Right kidney (tissue), 9 donors: ENCODE measurements at places on chromosomes 11 and 22.

DNA sequence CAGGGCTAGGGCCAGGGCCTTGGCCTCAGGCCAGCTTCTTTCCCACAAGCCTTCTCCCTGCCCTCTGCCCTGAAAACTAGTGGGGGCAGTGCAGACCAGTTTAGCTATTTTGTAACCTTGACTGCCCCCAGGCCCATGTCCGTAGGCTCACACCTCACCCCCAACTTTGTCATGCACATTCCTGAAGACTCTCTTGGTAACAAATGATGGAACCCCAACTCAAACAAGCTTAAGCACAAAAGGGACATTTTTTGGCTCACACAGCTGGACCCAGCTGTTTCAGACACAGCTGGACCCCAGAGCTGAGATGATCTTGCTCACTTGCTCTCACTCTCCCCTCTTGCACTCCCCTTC is 46.6 kb downstream of the KCNQ1OT1 start:
- peak; percentile 23 for DNase-seq

DNA sequence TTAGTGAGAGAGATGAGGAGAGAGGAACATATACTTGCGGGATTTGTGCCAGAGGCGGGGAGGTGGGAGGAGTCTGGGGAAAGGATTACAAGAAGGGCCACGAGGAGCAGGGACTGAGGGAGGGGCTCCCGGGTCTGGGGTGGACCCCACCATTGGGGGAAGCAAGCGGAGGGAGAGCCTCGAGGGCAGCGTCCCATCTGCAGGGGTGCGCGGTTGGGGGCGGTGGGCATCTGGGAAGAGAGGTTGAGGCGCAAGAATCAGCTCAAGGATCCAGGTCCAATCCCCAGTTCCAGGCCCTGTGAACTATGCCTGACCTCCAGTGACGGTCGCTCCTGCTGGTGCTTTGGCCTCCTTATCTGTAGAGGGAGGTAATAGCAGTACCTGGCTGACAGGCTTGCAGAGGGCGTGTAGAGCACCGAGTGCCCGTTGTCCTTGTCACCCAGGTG is 38.0 kb downstream of the ADAMTS15 start:
- no peak for DNase-seq

DNA sequence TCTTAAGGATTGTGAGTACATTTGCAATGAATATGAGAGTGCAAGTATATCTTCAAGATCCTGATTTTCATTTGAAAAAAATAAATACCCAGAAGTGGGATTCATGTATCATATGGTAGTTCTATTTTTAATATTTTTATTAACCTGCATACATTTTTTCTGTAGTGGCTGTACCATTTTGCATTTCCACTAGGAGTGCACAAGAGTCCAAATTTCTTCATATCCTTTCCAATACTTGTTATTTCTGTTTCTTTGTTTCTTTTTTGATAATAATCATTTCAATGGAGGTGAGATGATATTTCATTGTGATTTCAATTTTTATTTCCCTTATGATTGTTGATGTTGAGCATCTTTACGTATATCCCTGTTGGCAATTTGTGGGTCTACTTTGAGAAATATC is 759.8 kb upstream of the CNTN5 start:
- DNase-seq = no peak

DNA sequence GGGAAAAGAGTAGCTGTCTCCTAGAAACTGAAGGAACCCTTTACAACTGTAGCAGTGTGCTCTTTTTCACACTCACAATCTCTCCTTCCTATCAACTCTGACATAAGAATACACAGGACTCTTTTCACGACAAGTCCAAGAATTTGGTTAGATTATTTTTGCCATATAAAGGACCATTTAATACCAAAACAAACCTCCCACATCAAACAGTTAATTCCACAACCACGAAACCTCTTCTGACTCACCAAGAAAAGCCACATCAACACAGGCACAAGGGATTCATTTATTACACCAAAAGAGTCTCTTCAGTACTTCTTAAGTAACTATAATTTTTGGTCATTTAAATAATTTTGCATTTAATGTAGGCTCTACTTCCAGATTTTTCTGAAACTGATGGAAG is 222.6 kb upstream of the PITPNB start:
- DNase-seq = no peak

GRCh38 chr11:21948876-21949275 is 244.0 kb upstream of the ANO5 start:
- no peak for DNase-seq

- DNase-seq = no peak
Observed at GRCh38 chr11:112087212-112087611, 539 bp downstream of the SDHD start.

DNA sequence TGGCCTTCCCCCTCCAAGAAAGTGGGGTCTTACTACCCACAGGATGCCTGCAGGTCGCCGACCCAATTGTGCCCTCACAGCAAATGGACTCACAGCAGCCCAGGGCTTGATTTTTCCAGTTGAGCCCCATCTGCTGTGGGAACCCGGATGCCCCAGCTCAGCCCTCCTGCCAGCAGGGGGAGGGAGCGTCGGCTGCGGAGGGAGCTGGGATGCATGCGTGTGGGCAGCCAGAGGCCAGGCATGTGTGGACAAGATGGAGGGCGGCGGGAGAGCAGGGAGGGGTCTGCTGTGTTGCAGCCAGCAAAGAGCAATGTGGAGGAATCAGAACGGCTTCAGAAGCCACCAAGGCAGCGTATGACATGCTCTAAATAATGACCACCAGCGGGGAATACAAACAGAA is 41.0 kb upstream of the EIF3D start:
- peak; percentile 11 for DNase-seq

DNA sequence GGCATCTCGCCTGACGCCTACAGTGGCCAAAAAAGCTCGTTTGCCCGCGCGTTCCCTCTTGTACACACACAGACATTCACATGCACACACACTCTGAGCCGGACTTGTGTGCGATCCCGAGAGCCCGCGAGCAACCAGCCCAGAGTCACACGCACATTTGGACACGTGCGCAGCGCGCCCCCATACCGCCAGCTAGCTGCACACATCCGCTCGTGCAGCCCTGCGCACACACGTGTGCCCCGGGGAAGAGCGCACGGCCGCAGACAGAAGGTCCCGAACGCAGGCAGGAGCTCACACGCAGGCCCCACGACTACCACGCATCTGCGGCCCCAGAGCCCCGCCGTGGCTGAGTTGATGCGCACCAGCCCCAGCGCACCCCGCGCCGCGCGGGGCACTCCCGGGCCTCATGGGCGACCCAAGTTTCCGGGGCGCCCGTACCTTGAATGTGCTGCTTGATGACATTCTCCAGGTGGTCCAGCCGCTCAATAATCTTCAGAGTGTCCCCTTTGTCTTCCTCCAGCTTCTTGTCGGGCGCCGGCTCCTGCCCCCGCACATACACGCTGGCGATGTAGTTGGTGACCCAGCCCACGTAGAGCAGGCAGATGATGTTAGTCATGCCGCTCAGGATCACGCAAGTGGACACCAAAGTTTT is 758 bp downstream of the GALNT18 start:
- peak; percentile 77 for DNase-seq

DNA sequence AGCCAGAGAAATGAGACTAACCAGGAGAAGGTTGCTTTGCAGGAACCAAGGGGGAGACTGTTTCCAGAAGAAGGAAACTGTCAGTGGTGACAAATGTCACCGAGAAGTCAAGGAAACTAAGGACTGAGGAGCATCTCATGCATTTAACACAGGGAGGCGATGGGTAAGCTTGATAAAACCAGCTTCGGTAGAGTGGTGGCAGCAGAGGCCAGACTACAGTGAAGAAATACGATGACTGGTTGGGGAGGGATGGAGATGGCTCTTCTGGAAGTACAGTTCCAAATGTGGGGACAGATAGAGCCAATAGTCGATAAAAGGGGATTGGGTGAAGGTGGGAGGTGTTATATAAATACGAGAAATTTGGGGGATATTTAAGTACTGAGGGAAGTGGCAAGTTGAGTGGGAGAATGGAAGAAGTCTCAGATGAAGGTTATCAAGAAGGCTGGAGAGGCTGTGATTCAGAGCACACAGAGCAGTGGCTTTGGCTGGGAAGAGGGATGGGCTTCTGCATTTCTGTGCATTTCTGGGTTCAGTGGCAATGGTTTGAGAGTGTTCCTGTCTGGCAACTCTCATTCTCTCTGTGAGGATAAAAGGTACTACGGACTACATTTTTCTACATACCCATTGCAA is 29.2 kb downstream of the SC5D start:
- DNase-seq = peak; percentile 17

DNA sequence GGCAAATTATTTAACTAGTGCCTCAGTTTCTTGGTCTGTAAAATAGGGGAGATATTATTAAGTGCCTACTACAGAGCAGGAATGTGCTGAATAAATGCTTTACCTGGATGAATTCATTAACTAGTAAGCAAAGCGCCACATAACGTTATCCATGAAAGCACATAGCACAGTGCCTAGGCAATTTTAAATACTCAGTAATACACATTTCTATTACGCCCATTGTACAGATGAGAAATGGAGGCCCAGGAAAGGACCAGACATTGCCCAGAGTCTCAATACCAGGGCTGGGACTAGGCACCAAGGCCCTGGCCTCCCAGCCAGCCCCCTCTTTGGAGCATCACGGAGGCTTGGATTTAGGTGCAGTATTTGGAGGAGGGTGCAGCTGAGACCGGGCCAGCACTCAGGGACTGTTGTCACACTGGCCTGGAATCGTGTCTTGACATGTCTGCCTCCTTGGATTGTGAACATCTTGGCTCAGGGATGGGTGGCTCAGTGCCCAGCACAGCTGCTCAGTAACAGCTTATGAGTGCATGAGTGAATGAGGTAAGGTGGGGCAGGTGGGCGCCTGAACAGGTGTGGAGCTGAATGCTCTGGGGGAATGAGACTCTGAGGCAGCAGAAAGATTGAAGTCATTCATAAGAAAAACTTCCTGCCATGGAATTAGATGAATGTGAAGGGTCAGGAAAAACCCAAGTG is 42.1 kb upstream of the TPBGL start:
- no peak for DNase-seq

GRCh38 chr22:41425660-41426365 is 20.8 kb downstream of the TOB2 start:
- no peak for DNase-seq

GRCh38 chr11:14314127-14314526 is 44.9 kb downstream of the RRAS2 start:
- DNase-seq = no peak

- DNase-seq = no peak
Observed at GRCh38 chr22:26549902-26550497, 37.7 kb upstream of the TFIP11 start.

DNA sequence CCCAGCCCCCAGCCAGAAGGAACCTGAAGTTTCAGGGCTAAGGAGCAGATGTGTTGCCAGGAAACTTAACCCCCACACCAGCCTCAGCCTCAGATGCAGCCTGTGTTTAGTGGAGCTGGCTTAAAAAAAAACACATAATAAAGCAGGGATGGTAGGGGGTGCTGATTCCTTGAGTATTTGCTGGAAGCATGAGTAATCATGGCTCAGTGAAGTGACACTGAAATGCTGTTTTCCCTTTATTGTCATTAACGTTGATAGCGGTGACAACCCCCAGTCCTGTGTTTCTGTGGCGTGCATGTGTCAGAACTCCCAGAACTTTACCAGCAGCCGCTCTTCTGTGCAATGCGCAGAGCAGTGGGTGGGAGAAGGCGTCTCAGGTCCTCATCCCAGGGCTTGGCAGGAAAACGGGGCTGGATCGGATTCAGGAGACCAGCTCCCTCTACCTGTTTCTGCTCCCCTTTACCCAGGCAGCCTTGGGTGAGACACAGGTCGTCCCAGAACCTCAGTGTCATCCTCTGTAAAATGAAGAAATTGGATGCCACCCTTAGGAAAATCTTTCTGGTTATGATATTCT is 1282.1 kb downstream of the TBC1D22A start:
- DNase-seq = no peak

- no peak for DNase-seq
Observed at GRCh38 chr11:72766152-72766902, 14.1 kb upstream of the ARAP1 start.

DNA sequence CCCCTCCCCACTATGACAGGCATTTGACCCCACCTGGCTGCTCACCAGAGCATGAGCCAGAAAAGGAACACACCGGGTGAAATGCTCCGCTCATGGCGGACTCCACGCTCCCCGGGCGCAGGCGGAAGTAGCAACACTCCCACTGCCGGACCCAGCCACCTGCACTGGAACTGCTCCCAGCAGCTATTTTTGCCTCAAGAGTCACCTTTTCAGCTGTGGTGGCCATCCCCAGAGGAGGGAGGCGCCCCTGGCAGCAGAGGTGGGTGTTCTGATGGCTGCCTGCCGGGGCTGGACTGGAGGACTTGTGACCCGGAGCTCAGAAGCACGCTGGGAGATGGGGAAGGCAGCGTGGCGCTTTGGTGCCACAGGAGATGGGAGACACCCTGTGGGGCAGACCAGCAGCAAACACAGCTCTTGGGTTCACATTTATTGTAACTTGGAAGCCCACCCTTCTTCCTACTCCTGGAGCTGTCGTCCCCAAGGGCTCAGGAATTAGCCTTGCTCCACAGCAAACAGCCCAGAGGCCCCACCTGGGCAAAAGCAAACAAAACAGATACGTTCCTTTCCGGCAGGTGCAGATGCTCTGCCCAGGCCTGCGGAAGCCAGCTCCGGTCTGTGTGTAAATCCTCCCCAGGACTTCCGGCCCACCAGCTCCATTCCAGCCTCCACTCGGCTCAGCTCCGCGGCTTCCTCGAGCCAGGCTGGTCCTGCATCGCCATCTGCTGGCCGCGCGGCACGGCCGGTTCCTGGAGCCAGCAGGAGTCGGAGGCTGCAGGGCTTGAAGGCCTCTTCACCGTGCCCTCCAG is 3.7 kb downstream of the RPS19BP1 start:
- DNase-seq = peak; percentile 79

- no peak for DNase-seq
Observed at GRCh38 chr11:15704064-15704463, 589.3 kb downstream of the INSC start.
